SK-N-SH (cell line): ENCODE measurements at places on chromosomes 4 and X.

DNA sequence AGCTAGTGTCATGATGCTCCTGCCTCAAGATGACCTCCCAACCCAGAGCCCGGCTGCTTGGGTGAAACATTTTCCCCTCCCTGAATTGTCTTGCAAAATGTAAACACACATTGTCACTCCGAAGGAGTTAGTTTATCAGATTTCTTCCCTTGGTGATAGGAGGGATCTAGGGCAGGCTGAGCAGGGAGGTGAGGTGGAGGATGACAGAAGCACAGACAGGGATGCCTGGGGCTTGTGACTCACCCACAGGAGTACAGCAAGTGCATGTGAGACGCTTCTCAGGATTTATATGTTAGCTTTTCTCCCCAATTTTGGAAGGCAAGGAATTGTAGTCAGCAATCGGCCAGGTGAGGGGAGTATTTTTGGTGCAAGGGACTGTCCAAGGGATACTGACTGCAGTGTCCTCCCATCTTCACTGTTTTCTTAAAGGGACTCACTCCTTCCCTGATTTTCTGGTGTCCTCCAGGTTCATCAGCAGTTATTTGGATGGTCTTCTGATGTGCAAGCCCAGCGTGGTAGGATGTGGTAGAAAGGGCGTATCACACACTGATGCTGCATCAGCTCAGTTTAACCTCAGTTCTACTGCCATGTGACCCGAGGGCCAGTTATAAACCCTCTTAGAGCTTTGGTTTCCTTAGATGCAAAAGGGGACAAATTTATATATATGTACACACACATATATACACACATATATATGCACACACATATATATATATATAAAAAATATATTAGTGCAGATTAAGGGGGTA lies 46.2 kb upstream of the IGFBP7 start:
- no peak for DNase-seq

- peak; percentile 6 for DNase-seq
These were observed 703.3 kb upstream of the FRG1 start for GRCh38 chr4:189237340-189237739.

DNA sequence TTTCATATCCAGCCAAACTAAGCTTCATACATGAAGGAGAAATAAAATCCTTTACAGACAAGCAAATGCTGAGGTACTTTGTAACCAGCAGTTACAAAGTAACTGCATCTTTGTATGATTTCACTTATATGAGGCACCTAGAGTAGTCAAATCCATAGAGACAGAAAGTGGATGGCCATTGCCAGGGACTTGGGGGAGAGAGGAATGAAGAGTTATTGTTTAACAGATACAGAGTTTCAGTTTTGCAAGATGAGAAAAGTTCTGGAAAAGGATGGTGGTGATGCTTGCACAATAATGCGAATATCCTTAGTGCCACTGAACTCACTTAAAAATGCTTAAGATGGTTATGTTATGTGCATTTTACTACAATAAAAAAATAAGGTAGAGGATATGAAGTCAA lies 58.4 kb upstream of the VCX start:
- DNase-seq, result no peak

- no peak for DNase-seq
These were observed 225.0 kb upstream of the CXXC4 start for GRCh38 chr4:104719539-104720230.

GRCh38 chrX:47311932-47312774 lies 58.2 kb upstream of the ZNF157 start:
- peak; percentile 44 for DNase-seq

GRCh38 chrX:1307626-1308340 lies 28.8 kb upstream of the IL3RA start:
- no peak for DNase-seq

DNA sequence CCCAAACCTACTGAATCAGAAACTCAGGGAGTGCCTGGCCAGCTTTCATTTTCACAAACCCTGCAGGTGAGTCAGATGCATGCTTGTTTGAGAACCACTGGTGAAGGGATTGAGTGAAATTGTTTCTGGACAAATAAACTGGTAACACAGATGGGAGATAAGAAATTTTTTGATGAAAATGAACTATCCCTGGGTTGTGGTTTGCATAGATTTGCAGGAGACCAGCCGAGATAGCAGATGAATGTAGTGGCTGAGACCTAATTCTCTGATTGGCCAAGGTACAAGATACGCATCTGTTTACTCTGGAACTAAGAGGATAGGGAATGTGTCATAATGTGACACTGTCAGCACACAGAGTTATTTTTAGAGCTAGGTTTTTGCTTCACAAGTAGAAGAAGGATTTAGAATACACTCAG lies 117.8 kb upstream of the NOCT start:
- DNase-seq, result peak; percentile 41

GRCh38 chr4:75036046-75036830 lies 103.3 kb downstream of the PARM1 start:
- no peak for DNase-seq
